ENCODE measurements at places on chromosomes 4 and X.

DNA sequence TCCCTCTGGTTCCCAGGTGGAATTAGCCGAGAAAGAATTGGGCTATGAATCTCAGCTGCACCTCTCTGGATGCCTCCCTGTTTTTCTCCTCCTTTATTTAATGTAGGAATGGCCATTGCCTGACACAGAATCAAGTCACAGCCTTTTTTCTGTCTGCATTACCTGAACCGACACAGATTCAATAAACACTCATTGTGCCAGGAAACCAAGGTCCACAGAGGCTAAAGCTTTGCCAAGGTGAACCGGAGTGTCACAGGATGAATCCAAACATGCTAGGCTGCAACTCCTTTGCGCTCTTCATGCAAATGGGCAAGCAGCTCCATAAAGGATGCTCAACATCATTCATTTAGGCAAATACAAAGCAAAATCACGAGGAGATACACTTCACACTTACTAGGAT is 199.8 kb upstream of the AGTR2 start:
- DNase-seq, result no peak

DNA sequence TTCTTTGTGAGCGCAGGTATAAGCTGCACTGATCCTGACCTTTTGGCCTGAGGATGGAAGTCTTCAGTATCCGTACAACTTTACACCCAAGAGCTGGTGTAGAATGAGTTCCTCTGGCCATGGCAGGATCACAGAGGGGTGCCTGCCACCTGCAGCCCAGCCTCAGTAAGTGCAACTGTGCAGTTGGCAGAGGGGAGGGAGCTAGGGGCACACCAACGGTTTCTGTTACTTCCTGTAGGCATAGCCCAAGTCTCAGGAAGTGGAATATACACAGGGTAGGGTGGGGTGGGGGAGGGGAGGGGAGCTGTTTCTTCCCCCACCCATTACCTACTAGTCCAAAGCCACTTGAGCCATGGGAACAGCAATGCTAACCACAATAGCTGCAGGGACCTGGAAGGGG is 85.4 kb upstream of the GBA3 start:
- DNase-seq, result no peak

- DNase-seq, result no peak
Observed at GRCh38 chr4:7101692-7102515, 34.0 kb upstream of the GRPEL1 start.

- DNase-seq, result no peak
Observed at GRCh38 chr4:11165052-11165451, 263.6 kb downstream of the HS3ST1 start.

- DNase-seq, result no peak
Observed at GRCh38 chr4:10245751-10246150, 129.2 kb upstream of the WDR1 start.

- DNase-seq, result no peak
Observed at GRCh38 chr4:73606465-73606974, 13.7 kb downstream of the RASSF6 start.

GRCh38 chrX:15128861-15129260 is 141.0 kb downstream of the ASB9 start:
- DNase-seq, result no peak

DNA sequence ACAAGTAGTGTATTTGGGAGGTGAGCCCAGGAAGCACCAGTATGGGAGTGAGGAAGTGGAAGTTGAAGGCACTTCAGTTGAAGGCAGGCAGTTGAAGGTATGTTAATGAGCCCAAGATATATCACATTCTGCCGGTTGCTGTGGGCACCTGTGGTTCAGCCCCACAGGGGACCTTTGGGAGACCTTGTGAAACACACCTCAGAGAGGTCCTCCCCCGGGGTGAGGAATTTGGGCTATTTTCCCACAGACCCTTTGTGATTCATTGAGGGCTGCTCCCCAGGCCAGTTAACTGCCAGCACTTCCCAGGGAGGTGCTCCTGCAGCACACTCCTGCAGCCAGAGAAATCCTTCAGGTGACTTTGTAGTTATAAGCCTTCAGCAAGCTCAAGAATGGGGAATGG is 45.9 kb downstream of the PTCHD1 start:
- no peak for DNase-seq

DNA sequence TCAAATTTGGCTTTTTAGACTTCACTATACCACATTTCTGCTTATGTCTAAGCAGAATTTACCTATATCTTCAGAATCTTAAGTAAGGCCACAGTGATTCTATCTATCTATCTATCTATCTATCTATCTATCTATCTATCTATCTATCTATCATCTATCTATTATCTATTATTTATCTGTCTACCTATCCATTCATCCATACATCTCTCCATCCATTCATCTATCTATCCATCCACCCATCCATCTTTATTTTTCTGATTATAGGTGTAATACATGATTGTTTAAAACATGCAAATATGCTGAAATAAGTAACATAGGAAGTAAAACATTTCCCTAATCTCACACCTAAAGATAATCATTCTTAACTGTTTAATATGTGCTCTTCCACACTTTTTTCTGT is 18.8 kb downstream of the ADGRG4 start:
- DNase-seq, result no peak

DNA sequence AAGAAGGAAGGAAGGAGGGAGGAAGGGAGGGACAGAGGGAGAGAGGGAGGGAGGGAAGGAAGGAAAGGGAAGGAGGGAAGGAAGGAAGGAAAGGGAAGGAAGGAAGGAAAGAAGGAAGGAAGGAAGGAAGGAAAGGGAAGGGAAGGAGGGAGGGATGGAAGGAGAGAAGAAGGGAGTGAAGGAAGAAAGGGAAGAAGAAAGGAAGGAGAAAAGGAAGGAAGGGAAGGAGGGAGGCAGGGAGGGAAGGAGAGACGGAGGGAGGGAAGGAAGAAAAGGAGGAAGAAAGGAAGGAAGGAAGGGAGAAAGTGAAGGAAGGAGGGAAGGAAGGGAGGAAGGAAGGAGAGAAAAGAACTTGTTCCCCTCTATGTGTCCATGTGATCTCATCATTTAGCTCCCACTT is 465.0 kb downstream of the KCTD8 start:
- DNase-seq, result no peak

DNA sequence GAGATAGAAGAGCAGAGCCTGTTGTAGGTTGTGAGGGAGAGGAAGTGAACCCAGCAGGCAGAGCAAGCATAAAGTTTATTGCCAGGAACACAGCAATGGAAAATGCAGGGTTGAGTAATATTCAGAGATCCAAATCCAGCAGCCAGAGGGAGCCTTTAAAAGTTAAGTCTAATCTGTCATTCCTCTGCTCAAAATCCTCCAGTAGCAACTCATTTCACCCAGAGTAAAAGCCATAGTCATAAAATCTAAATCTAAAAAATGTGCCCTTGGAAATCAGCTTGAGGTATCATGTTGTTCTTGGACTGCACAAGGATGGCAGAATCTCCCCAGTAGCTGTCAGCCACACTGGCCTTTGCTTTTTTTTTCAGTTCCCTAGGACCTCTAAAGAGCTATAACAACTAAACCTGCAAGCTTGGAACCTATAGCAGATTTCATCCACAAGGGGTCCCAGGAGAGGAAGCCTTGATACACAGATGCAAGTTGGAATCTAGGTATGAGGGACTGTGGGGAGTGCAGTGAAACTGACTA is 62.9 kb upstream of the FRAS1 start:
- peak; percentile 48 for DNase-seq

- no peak for DNase-seq
Observed at GRCh38 chrX:38697461-38697860, 103.8 kb upstream of the MID1IP1 start.

DNA sequence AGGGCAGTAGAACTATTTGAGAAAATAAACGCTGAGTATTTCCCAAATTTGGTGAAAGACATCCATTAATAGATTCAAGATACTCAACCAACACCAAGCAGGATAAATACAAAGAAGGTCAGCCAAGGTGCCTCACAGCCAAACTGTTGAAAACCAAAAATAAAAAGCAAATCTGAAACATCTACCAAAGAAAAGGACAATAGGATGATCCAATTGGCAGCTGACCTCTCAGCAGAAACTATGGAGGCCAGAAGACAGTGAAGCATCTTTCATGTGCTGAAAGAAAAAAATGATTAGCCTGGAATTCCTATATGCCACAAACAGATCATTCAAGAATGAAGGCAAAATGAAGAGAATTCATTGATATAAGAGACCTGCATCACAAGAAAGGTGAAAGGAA is 44.9 kb downstream of the USP46 start:
- no peak for DNase-seq

DNA sequence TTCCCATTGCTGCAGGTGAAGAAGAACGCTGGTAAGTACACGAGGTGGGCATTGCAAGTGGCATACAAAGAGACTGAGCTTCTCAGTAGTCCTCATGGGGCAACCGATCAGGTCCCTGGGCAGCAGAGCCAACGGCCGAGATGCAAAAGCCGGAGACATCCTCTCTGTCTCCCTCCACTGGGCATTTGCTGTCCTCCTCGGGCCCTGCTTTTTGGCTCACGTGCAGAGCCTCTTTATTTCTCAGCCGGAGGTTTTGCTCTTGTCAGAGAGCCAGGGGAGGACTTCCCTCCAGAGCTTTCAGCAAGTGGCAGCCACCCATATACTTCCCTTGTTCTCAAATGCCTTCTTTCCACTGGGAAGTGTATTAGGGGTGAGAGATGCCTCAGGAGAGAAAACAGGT is 18.0 kb downstream of the STARD8 start:
- no peak for DNase-seq

- DNase-seq, result no peak
Observed at GRCh38 chrX:2774057-2774456, 22.2 kb downstream of the XG start.

DNA sequence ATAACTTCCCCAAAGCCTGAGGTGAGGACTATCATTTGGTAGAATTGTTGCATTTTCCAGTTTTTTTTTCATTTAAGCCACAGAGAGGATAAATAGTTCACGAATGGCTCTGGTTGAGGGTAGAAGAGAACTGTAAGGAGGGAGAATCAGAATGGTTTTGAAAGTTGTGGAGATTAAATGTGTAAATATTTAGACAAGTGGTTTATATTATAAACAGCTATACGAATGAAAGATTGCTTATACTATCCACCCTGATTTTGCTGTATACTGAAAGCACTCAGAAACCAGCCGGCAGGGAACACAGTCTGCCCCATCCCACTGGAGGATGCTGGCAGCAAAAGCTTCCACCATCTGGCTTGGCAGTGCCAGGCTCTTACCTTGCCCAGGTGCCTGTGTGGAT is 341.1 kb downstream of the RAPGEF2 start:
- DNase-seq, result no peak

DNA sequence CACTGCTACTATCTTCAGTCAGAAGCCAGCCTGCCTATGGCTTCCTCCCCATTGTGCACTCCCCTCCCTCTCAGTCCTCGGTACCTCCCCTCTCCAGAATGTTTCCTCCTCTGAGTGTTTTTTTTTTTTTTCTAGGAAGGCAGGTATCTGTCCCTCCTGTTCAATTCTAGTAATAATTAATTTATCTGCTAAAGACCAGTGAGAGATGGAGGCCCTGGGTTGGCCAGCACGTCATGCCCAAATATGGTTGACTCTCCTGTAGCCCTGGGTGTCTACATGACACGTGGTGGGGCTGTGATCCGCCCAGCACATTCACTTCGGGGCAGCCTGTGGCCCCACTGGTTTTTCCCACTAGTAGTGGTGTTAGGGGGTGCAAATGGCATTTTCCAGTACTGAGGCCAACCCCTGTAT is 1.8 kb downstream of the FLNA start:
- DNase-seq, result no peak

- DNase-seq, result no peak
Observed at GRCh38 chrX:121635141-121635540, 587.7 kb downstream of the GLUD2 start.

- no peak for DNase-seq
Observed at GRCh38 chr4:83114576-83114975, at the start of gene PLAC8. Gene PLAC8 (minus strand): TSS chr4:83114729. CDS start chr4:83107921, 6,808 bp downstream.

GRCh38 chr4:14844061-14844460 is 158.2 kb upstream of the CPEB2 start:
- no peak for DNase-seq

GRCh38 chrX:106391284-106391911 is 220.4 kb upstream of the RADX start:
- no peak for DNase-seq
